NT2/D1 (cell line): ENCODE measurements at places on chromosomes 11 and 22.

- DNase-seq, result no peak
These were observed 18.2 kb downstream of the ZBTB16 start for GRCh38 chr11:114077482-114078305.

- DNase-seq, result no peak
These were observed 15.3 kb upstream of the RELT start for GRCh38 chr11:73360743-73361369.

DNA sequence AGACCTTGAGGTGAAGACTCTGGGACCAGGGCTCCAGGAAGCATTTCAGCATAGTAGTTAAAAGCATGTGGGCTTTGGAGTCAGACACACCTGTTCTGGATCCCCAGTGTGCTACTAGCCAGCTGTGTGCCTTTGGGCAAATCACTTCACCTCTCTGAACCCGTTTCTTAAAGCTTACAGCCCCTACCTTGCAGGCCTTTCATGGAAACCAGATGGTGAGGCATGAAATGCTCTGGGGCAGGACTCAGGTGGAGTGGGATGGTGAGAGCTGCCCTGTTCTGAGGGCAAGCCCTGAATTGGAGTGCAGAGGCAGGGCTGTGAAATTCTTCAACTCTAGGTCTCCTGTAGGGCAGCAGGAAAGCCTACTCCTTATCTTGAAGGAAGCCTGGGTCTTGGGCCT, 10.5 kb downstream of the UCP2 start:
- DNase-seq, result no peak

- no peak for DNase-seq
These were observed 40.0 kb downstream of the TENM4 start for GRCh38 chr11:79400717-79401330.

DNA sequence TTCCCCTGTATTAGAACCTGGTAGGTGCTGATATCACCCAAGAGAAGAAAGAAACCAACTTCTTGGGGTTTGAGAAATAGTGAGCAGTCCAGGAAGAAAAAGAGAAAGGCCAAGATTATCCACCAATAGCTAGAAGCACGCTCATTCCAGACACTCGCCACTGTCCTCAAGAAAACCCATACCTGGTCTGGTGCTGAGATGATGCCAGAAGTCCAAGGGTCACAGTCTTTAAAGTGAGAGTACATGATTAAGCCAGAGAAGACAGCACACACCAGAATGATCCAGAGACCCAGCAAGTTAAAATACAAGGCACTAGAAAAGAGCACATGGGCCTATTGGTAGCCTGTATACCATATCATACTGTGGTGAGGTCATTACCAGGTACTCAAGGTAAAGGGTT, 23.6 kb downstream of the SLC5A12 start:
- DNase-seq, result no peak

DNA sequence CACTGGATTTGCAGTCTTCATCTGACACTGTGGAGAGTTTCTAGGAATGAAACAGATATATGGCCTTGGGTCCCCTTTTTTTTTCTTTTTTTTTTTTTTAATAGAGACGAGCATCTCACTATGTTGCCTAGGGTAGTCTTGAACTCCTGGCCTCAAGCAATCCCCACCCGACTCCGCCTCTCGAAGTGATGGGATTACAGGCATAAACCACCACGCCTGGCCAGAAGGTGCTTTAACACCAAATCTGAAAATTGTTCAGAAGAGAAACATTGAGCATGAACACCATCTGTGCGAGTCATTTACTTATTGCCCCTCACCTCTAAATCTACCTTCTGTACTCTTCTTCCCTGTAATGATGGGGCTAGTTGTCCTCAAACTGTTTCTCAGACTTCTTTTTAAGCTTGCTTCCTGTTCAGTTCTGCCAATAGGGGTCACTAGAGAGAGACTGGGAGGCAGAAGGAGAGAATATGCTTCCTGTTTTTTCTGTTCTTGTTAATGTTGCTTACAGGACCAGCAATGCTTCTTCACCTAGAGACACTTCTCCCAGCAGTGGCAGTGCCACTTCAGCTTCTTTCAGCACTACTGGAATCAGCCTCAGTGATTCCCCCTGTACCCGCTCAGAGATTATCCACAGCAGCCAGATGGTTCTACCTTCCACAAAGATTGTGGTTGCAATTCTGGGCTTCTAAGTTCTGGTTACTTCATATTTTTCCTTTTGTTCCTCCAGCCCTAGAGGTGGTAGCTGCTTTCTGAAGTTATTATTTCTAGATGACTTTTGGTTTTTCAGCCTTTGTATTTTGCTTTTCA, 20.8 kb upstream of the ZBED5 start:
- DNase-seq, result peak; percentile 27

DNA sequence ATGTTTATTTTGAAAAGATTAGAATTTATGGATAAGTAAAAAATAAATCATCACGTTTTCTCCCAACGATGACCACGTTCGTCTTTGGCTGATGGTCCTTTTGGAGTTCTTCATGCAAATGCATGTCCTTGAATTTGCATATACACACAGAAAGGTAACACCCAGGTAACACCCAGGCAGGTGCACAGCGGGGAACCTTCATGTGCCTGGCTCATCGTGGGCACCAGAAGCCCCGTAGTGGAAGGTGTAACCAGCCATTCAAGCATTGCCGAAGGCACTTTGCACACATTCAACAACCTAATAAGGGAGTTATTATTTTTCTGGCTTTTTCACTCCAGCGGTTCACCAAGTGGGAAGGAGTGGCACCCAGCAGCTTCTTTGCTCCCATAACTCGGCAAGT, 404.6 kb downstream of the TBC1D22A start:
- no peak for DNase-seq
